A549 treated with AZD2906 at 1 μM for 4 hours (cell line): ENCODE measurements at places on chromosomes 16 and 17. TPM values are rescaled to one million over a fixed set of nuclear protein-coding genes. Genes with fewer than 3 reads are reported as not detected.

GPR179 gene
- 0.02 to 0.06 TPM (median 0.03 TPM) in 5 replicates for total RNA-seq

SYNGR3 gene
- total RNA-seq = 5.0 to 9.3 TPM (median 8.2 TPM) in 5 replicates

WDR45B gene
- 87.3 to 99.0 TPM (median 91.0 TPM) in 5 replicates for total RNA-seq

TUBB3 gene
- total RNA-seq = 197 to 265 TPM (median 257 TPM) in 5 replicates

USP43 gene
- total RNA-seq = 3.4 to 4.5 TPM (median 4.1 TPM) in 5 replicates

SRCIN1 gene
- total RNA-seq = 1.3 to 3.5 TPM (median 2.6 TPM) in 5 replicates

NPW gene
- total RNA-seq = 0.65 to 1.4 TPM (median 0.88 TPM) in 5 replicates

CNGB1 gene
- 0.06 to 0.20 TPM (median 0.10 TPM) in 5 replicates for total RNA-seq
